T-helper 1 cell (primary cell): ENCODE measurements at places on chromosomes 5 and 9.

DNA sequence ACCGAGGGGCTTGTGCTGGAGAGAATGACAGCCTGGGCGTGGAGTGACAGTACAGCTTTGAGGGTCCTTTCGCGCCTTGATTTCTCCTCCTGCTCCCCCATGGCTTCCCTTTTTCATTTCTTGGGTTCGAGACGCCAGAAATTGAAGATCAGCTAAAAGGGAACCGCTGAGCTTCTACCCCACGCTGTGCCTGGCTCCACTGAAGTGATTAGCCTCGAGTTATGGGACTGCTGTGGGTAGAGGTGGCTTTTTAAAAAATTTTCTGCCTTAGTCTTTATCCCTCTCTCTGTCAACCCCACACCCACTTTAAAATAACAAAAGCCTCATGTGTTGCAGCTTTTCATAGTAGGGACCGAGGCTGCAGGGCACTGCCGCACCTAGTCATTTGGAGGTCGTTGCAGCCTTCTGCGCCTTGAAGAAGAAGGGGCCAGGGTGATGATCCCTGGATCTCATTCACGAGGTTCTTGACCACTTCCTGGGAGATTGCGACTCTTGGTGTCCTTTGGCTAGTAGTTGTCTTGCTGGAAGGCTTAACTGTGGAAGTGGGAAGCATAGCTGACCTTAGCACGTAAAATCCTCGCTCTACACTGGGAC is 603 bp downstream of the PPIP5K2 start:
- no peak for DNase-seq

- DNase-seq: no peak
Measured at GRCh38 chr5:149776361-149777305, 46.5 kb downstream of the PPARGC1B start.

DNA sequence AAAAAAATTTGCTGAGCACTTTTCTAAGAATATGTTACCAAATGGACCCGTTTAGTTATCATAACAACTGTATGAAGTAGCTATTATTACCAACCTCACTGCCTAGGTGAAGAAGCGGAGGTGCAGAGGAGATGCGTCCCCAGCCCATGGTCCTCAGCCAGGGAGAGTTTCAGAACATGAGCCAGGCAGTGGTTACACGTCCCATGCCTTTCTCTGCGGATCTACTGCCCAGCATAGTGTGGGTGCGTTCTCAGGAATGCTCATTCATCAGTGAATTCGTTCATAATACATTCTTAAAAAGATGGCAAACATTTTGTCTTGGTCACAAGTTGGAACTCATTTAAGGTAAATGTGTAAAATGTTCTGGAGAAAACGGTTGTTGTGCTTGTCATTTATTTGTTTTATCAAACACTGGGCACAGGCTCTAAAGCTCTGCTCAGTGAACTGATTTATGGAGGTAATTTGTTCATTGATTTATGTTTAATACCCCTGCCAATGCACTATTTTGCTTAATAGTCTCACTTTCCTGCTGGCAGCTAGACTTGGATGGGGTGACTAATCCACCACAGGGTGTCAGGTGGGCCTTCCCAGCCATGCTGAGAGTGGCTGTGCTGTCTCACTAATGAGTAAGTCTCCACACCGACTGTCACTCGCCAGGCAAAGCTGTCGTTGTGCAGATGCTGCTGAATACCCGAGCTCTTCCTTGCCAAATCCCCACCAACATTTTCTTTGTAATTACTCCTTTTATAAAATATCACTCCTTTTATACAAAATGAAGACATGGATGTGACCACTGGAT is 248.8 kb downstream of the TENT4A start:
- no peak for DNase-seq

DNA sequence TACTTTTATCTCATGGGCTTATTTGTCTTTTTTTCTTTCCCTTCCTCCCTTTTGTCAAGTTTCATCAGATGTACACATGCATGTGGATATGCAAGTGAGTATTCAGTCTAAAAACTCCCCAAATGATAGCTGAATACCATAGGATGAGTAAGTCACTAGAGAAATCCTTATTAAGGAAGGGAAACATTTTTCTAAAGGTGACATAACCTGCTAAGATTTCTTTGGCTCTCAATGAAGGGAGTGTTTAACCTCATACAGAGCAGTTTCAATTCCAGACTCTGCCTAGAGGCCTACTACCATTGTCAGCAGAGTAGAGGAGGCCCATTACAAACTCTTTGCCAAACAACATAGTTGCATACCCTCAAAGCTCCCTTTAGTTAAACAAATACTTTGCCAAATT is 192.4 kb downstream of the ARHGEF28 start:
- no peak for DNase-seq

- no peak for DNase-seq
Measured at GRCh38 chr5:13339093-13339492, 605.4 kb downstream of the DNAH5 start.

- DNase-seq: no peak
Measured at GRCh38 chr5:69152731-69153130, 14.2 kb upstream of the CCNB1 start.

DNA sequence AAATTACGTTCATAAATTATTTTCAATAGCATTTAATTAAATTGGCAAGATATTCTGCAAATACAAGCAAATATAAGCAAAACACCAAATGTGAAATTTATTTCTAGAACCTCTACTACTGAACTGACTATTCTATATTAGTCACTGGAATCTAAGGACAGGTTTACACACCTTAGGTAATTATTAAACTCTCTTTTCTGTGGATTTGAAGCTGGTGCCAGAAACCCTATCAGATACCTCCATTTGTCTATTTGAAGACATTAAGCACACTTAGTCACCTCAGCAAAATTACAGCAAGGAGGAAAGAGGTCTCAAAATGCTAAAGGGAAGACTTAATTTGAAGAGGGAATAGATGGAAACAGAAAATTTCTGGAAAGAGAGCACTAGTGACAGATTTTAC is 83.4 kb downstream of the CPLANE1 start:
- DNase-seq: no peak

DNA sequence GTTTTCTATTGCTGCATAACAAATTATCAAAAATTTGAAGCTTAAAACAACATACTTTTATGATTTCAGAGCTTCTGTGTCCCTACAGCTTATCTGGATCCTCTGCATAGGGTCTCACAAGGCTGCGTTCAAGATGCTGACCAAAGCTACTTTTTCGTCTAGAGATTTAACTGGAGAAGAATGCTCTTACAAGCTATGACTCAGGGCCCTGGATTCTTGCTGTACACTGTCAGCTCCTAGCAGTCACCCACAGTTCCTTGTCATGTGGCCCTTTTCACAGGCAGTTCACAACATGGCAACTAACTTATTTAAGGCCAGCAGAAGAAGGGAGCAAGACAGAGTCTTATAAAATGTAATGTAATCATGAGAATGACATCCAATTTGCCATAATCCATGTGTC is 70.8 kb upstream of the FAM174A start:
- no peak for DNase-seq

DNA sequence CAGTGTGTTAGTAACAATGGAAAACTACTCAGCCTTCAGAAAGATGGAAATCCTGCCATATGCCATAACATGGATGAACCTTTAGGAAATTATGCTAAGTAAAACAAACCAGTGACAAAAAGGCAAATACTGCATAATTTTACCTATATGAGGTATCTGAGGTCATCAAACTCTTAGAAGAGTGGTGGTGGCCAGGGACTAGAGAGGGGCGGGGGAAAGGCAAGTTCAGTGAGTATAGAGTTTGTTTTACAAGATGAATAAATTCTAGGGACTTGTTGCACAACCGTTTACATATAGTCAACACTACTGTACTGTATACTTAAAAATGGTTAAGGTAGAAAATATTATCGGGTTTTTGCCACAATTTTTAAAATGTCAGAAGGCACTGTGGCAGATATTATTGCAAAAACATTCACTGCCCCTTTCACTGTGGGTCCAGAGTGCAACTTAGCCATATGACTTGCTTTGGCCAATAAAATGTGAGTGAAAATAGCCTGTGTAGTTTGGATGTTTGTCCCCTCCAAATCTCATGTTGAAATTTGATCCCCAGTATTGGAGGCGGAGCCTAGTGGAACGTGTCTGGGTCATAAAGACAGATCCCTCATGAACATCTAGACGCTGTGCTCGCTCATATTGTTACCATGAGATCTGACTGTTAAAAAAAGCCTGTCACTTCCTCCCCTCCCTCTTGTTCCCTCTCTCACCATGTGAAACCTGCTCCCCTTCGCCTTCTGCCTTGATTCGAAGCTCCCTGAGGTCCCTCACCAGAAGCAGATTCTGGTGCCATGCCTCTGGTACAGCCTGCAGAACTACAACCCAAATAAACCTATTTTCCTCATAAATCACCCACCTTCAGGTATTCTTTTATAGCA is 9.5 kb downstream of the ZNF367 start:
- DNase-seq: no peak

GRCh38 chr5:173736374-173736773 is 119.9 kb upstream of the BOD1 start:
- no peak for DNase-seq

- DNase-seq: no peak
Measured at GRCh38 chr5:88826646-88827585, 56.1 kb downstream of the MEF2C start.

- no peak for DNase-seq
Measured at GRCh38 chr9:38414040-38414723, 10.1 kb downstream of the IGFBPL1 start.

GRCh38 chr5:1885404-1885755 is 2.7 kb upstream of the IRX4 start:
- DNase-seq: no peak

DNA sequence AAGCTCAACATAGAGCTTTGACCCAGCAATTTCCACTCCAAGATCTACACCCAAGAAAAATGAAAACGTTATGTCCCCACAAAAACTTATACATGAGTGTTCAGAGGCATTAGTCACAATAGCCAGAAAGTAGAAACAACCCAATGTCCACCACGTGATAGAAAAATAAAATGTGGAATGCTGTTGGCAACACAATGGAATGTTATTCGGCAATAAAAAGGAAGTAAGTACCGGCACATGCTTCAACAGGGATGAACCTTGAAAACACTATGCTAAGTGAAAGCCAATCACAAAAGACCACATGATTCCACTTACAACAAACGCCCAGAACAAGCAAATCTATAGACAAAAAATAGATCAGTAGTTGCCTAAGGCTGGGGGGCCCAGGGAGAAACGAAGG is 6.0 kb downstream of the UBQLN1 start:
- no peak for DNase-seq

DNA sequence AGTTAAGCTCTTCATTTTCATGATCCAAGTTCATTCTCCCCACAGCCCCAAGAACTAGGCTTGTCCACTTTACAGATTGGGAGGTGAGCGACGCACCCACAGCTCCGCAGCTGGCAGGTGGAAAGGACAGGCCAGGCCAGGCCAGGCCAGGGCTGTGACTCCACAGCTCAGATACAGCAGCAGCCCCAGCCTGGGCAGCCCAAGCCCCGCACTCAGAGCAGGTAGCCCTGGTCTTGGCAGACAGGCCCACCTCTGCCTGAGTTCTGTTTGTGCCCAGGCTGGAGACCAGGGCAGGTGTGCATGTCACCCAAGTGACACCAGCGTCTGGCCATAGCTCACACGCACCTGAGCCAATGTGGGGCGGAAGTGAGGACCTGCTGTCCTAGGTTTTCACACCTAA is 124.7 kb downstream of the WNK2 start:
- no peak for DNase-seq

- no peak for DNase-seq
Measured at GRCh38 chr5:173434270-173434669, 106.1 kb upstream of the STC2 start.

DNA sequence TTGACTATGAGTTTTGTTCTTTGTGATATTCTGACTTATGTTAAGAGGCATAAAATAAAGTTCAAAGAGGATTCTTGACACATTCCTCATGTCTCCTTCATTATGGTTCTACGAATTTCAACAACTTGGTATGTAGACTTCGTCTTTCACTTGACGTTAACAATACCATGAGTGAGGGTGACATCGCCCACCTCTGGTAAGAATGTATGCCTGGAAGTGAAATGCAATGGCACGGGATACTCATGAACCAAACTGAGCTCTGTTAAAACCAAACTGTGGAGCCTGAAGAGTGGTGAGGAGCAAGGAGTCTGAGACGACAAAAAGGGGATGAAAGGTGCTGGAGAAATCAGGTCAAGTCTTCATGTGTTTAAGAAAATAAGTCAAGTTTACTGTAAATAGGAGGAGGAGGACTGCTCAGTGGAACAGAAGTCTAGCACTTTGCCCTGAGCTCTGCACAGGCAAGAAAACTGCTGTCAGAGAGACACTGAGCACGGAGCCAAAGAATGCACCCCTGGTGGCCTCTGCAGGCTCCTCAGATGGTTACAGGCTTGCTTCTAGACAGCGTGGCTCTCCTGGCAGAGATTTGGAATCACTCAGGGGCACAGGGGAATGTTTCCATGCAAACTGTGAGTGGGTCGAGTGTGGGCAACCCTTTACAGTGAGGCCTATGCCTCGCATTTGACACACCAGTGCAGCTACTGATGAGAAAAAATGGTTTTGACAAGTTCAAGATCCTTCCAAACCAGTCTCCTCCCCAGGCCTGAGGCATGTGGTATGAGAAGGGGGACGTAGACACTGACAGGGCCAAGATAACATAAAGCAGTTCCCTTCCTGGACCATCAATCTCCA is 470.1 kb downstream of the IRX1 start:
- DNase-seq: no peak

DNA sequence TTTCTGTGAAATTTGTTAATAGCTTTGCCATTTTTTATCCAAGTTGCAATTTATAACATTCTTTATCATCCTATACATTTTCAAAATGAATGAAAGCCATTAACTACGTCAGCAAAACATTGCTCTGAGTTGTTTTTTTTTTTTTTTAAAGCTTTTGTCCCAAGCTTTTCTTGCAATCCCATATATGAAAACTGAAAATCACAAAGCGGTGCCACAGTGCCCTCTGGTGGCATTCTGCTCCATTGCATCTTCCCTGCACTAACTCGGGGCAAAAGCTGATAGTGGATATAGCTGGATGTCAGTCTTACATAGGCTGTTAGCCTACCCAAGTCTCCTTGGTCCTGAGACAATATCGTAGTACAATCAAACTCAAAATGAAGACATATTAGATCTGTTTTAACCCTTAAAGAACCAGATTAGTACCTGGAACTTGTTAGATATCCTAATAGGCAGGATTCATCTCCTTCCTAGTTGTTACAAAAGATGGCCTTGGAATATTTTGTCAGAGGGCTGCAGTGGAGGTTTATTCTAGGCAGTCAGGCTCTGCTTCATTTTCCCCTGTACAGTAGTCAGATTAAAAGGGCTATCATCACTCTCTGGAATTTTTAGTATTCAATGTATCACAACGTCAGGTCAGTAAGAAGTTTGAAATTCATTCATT is 669.9 kb downstream of the PTPRD start:
- DNase-seq: no peak

DNA sequence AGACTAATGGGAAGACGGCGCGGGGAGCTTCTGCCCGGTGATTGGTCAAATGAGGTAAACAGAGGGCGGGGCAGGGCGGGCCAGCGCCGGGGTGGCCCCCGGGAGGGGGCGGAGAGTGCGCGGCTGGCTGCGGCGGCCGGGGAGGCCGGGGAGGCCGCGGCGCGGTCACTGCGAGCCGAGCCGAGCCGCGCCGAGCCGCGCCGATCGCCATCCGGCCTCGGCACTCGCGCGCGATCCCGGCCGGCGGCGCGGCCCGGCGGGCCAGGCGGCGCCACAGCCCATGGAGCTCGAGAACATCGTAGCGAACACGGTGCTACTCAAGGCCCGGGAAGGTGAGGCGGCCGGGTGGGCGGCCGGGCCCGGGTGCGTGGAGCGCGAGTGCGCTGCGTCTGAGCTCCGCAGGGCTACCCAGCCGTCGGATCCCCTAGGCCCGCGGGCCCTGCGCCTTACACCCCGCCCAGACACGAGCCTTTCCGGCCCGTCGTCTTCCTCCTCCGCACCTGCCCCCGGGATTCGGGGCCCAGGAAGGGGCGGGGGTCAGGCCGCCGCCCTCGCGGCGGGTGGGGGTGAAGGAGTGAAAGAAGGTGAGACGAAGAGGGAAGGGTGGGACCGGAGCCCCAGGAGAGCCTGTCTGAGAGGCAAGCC is at the start of gene GRK6:
GRK6 (plus strand) TSS at position 111 of the 645 bp plus-strand sequence; CDS start at position 281, 170 bp downstream.
- DNase-seq: peak; percentile 56
